Renal cortical epithelial cell (primary cell): ENCODE measurements at places on chromosomes 1 and 21. TPM values are rescaled to one million over a fixed set of nuclear protein-coding genes. Genes with fewer than 3 reads are reported as not detected.

VWA5B1 gene
- total RNA-seq = 0.05 TPM in 1 of 2 replicates, not detected in the other

SLC45A1 gene
- total RNA-seq = 0.52 and 2.0 TPM in 2 replicates

SPATA46 gene
- total RNA-seq = not detected in 2 replicates

- DNase-seq = no peak
These were observed 149.1 kb downstream of the ZNF281 start for GRCh38 chr1:200260597-200261335.

- no peak for DNase-seq
These were observed 317.6 kb downstream of the DPYD start for GRCh38 chr1:97603218-97603617.

DNA sequence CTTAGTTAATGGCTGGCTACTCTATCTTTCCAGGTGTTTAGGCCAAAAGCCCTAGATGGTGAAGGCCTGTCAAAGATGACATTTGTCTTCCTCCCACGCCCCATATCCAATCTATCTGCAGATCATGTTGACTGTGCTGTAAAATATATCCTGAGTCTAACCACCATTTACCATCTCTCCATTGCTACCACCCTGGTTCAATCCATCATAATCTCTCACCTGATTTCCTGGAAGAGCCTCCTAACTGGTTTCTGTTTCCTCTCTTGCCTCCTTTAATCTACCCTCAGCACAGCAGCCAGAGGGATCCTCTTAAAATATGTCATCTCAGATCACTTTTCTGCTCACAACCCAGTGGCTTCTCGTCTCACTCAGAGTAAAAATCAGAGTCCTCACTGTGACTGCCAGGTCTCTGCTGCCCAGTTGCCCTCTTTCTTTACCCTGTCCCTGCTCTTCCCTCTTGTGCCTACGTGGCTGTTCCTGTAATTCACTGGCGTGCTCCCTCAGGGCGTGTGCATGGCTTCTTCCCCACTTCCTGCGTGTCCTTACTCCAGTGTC lies 17.8 kb downstream of the TMEM50A start:
- no peak for DNase-seq

DNA sequence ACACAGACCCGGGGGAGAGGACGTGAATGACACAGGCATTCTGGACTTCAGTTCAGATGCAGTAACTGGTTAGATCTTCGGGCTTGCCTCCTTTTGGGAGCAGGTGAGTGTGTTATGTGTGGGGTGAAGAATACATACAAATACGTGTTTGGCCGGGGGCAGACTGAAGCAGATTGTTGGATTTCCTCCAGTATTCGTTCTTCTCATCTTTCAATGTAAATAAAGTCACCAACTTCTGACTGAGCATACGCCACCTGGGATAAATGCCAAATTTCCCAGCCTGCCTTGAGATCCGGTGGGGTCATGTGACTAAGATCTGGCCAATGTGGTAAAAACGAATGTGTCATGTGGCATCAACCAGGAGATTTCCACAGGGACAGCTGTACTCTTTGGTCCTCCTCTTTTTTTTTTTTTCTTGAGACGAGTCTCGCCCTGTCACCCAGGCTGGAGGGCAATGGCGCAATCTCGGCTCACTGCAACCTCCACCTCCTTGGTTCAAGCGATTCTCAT lies 189.8 kb downstream of the RGS7 start:
- DNase-seq = no peak

- DNase-seq = no peak
These were observed 27.3 kb upstream of the ZNF496 start for GRCh38 chr1:247358920-247359319.

- no peak for DNase-seq
These were observed 9.8 kb upstream of the CSF3R start for GRCh38 chr1:36492491-36492890.

GRCh38 chr21:42198929-42199867 lies 19.7 kb upstream of the ABCG1 start:
- peak; percentile 88 for DNase-seq

DNA sequence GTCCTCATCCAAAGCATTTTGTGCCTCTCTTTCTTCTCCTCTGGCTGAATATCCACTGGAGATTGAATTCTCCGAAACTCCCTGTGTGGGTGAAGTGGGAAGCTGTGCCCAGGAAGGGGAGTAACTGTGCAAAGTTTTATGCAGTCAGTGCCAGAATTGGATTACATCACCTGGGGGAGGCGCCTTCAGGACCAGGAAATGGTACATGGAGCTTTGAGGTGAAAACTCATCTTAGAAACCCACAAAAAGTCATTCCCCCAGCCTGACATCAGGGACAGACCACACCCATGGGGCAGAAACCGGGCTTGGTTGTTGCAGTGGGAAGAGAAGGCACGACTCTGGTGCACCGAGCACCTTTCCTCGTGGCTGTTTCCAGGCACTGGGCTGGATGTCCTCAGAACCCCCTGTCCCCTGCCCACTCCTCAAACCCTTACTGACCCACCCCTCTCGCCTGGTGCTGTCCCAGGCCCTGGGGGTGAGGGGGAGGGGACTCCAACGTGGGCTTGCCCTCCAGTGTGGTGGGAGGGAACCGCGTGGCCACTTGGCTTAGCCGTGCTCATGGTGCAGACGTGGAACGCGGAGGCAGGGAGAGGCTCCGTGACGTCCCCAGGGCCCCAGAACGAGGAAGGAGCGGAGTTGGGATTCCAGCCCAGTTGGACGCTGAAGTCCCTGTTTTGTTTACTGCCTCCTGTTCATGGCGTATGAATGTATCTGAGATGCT lies 15.7 kb downstream of the TFF3 start:
- DNase-seq = no peak

- DNase-seq = no peak
These were observed 116.7 kb downstream of the DMRTB1 start for GRCh38 chr1:53575955-53576320.

DNA sequence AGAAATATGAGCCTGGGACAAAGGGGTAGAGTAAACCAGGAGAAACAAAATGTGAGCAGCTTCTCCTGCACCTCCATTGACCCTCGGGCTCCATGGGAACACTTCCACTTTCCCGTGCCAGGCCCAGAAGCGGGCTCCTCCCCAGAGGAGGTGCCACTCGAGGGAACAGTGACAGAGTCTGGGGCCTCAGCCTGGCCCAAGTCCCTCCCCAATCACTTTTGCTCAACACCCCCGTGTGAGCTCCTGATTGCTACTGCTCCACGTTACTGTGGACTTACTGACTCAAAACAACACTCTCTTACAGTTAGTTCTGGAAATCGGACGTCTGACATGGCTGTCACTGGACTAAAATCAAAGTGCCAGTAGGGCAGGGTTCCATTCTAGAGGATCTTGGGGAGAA lies 17.7 kb upstream of the KLHDC7A start:
- no peak for DNase-seq
